ENCODE measurements at places on chromosomes 11 and 22.
A peak's percentile ranks its signal among the peaks of the same experiment; 100 is the strongest.

GRCh38 chr11:2704896-2705606 is 5.3 kb upstream of the KCNQ1OT1 start:
- DNase-seq: no peak

GRCh38 chr11:105491394-105491793 is 118.5 kb upstream of the GRIA4 start:
- DNase-seq: no peak

DNA sequence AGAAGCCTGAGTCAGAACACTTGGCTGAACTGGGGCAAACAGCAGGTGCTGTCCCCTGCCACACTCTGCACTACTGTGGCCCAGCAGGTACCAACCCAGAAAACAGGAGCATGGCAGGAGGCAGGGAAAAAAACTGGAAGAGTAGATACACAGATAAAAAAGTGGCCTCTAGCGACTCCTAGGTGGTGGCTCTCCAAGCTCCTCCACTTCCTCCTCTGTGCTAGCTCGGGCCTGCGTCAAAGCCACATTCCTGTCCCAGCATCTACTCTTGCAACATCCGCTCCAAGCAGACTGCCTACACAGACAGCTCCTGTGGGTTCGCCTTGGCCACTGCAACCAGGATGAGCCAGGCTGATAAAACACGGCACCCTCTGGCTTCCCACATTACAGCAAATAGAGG is 6.9 kb downstream of the OR8B12 start:
- no peak for DNase-seq

- no peak for DNase-seq
Observed at GRCh38 chr22:17705546-17705945, 67.0 kb downstream of the BCL2L13 start.

DNA sequence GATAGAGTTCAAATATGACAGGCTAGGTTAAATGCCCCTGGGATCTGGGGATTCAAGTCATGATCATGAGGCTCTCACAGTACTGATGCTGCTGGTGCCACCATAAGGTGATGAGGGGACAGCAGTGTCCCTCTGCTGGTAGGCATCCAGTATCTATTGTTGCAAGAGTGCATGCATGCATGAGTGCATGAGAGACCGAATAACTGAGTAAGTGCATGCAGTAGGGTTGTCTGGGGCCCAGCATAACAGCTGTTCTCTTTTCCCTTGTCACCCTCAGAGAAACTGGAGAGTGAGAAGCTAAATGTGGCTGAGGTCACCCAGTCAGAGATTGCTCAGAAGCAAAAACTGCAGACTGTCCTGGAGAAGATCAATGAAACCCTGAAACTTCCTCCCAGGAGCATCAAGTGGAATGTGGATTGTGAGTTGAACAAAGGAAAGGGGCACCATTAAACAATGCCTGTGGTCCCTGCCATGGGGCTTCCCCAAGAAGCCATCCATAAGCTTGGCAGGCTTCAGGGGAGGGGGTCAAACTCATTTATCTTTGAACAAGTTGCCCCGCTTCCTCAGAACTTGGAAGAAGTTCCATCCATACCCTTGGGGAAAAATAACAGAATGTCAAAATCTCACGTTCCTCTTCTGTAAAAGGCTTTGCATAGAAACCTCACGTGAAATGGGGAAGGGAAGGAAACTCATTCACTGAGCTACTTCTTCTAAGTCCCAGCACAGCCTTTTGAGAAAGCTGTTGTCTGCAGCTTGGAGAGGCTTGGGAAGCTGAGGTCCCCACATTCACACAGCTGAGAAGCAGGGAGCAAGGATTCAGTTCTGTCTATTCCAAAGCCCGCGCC is 119.0 kb downstream of the PARVA start:
- no peak for DNase-seq

GRCh38 chr11:35281169-35281688 is 138.1 kb downstream of the SLC1A2 start:
- no peak for DNase-seq

DNA sequence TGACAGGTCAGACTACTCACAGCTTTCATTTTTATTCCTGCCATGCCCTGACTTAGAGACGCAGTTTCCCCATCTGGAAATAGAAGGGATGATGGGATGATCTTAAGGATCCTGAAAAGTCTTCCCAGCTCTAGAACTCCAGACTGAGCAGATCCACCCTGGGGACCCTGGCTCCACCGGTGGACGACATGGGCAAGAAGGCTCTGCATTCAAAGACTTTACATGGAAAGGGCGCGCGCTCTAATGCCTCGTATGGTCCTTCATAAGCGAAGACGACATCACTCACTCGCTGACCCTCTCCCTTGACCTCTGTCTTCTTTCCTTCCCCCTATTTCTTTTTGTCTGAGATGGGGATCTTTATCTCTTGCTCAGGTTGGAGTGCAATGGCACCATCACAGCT is 24.4 kb upstream of the PHF21B start:
- DNase-seq: no peak

DNA sequence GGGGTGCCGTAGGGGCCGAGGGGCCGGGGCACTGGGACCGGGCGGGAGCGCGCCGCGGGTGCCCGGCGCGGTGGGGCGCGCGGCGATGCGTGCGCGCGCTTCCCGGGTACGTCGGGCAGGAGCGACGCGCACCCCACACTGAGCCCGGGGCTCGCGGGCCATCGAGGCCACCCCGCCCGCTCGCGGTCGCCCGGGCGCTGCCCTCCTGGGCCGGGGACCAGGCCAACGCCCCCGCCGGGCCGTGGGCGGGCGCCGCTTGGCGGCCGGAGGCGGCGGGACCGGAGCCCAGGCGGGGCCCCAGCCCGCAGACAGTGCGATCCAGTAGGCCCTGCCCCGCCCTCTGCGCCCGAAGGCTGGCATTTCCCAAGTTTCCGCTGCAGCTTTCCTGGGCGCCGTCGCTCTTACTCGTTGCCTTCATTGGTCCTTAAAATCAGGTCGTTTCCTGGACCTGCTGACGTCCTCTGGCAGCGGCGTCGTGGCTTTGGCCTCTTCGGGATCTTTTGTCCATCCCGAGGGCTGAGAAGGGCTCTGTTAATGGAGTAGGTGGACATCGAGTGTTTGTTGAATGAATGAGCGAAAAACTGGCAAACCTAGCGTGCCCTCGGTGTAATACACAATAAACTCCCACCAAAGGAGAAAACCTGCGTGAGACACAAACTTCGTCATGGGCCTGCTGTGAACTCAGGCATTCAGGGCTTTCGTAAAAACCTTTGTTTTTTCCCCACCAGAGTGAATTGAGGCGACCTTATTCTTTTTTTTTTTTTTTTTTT is 638 bp downstream of the PARVA start:
- DNase-seq: no peak

DNA sequence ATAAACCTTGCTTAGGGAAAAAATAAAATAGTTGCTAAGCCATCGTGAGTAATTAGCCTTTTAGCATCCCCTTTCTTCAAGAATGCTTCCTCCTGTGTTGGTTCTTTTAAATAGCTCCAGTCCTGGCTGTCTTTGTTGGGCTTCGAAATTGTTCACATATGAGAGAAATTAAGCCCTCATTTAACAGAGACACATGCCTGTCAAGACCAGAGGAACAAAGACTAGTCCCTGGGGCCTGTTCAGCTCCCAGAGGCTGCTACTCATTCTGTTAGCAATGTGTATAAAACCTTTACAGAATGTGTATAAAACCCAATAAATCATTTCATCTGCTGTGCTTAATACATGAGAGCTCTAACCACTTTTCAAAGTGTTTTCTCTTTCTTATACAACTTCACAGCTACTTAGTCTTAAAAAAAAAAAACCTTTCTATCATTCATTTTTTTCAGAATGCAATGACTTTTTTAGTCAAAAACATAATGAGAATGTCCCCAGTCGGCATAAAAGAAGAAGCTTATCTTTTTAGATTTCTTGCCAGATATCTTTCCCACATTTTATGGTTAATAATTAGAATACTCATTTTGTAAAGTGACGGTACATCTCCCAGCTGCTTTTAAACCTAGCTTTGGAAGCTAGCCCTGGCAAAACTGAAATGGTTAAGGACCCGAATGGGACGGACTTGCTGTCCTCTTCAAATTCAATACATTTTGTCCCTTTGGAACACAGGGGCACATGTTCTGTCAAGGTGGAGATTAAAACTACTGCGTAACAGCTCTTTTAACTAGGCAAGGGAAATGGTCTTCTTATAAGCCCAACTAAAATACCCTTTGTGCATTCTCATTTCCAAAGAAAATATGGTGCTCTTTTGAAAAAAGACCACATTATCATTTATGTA is 186.1 kb downstream of the SOX6 start:
- no peak for DNase-seq

DNA sequence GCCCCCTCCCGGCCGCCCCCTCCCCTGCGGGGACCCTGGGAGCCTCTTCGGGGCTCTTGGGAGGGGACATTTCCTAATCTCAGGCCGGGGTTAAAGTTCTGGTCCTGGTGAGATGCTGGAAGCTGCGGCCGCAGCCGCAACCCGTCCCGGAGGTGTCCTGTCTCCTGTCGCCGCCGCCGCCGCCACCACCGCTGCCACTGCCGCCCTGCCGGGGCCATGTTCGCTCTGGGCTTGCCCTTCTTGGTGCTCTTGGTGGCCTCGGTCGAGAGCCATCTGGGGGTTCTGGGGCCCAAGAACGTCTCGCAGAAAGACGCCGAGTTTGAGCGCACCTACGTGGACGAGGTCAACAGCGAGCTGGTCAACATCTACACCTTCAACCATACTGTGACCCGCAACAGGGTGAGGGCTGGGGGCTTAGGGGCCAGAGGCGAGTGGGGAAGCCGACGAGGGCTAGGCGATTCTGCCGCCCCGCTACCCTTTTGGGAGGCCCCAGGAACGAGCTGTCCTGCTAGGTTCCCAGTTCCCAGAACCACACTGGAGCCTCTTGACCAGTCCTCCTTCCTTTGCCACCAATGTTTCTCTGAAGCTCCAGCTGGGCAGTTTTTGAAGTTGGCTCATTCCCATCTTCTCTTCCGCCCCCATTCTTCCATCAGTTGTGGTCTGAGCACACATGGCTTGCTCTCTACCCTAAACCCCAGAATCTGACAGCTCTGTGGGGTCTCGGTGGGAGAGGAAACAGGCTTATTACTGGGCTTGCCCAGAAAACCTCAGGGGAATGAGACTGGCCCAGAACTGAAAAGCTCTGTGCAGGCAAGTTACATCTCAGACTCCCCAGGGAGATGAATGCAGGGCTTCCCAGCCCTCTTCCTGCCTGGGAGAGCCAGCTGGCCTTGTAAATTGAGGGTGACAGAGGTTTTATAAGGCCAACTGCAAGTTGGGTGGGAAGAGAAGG is 781 bp downstream of the SIDT2 start:
- DNase-seq: peak; percentile 71

- no peak for DNase-seq
Observed at GRCh38 chr11:80379620-80380278, 938.9 kb upstream of the TENM4 start.

- no peak for DNase-seq
Observed at GRCh38 chr11:98130117-98130625, 890.6 kb upstream of the CNTN5 start.

DNA sequence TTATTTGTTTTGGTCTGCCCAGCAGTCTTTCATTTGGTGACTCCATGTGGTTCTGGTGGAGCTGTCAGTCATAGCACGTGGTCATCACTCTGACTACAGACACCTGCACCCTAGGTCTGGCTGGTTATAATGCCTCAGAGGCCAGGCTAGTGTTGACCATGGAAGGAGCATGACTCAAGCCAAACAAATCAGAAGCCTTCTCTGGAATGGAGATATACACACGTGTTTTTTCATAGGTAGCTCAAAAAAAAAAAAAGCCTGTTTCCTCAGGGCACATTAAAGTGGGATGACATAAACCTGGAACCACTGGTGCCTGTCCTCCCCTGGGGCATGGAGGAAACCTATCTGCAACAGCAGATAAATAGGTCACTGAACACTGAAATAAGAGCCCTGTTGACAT is 8.1 kb upstream of the PLAAT3 start:
- no peak for DNase-seq

- no peak for DNase-seq
Observed at GRCh38 chr11:132719684-132720083, 812.6 kb downstream of the OPCML start.

- DNase-seq: no peak
Observed at GRCh38 chr22:17235861-17236260, 16.6 kb upstream of the ADA2 start.

DNA sequence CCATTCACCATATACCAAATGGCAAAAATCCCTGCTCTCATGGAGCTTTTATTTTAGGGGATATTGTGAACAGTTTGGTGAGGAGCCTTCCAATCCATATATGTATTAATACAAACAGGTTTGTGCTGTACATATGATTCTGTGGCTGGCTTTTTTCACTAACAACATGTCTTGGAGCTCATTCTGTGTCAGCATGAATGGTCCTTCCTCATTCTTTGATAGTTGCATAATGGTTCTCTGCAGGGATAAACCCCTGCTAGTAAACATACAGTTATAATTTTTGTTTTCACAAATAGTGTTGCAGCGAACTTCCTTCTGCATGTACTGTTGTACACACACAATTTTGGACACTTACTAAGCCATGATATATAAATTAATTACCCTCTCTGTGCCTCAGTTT is 8.3 kb downstream of the PRR5L start:
- no peak for DNase-seq

DNA sequence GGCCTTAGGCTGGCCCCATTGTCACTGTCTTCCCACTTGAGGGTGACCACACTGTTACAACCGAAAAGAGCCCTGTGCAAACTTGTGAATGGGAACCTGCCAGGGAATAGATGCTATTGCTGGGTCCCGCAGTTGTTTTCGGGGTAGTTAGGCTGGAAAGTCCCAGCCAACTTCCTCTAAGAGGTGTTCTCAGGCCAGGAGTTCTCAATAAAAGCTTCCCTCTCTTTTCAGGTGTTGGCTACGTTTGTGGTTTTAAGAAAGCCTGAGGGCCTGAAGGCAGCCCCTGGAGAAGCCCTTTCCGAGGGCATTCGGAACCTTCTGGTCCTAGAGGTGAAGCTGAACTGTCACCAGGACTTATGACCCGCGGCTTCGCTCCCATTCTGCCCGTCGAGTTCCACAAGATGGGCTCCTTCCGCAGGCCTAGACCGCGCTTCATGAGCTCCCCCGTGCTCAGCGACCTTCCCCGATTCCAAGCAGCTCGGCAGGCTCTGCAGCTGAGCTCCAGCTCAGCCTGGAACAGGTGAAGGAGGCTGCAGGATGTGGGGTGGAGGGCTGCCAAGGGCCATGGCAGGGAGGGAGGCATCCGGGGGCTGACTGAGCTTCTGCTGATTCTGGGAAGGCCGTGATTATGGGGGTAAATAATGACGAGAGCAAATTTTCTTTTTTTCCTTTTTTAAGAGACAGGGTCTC is 104.8 kb downstream of the PRR5L start:
- DNase-seq: no peak

DNA sequence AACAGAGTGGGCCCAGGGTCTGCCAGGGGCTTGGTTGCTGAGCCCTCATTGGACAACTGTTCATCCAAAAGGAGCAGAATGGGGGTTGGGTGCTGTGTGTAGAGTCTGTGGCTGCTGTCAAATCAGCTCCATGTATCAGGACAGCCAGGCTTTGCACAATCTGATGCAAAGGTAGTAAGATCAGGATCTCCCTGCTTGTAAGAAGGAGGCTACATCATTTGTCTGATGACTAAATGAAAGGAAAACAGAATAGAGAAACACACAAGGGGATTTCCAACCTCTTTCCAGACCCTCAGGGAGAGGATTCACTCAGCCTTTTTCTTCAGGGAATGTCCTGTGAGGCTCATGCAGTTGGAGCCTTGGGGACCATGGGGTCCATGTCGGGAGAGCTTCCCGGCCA is 7.2 kb downstream of the MICAL2 start:
- no peak for DNase-seq

GRCh38 chr11:130640526-130640925 is 192.1 kb downstream of the ADAMTS15 start:
- DNase-seq: no peak

Measured in activated naive CD4-positive, alpha-beta T cell treated with anti-CD3 and anti-CD28 coated beads, Interleukin-2, amount 50 U/mL, for 72 hours (primary cell).